ENCODE measurements at places on chromosomes 2 and 18.

DNA sequence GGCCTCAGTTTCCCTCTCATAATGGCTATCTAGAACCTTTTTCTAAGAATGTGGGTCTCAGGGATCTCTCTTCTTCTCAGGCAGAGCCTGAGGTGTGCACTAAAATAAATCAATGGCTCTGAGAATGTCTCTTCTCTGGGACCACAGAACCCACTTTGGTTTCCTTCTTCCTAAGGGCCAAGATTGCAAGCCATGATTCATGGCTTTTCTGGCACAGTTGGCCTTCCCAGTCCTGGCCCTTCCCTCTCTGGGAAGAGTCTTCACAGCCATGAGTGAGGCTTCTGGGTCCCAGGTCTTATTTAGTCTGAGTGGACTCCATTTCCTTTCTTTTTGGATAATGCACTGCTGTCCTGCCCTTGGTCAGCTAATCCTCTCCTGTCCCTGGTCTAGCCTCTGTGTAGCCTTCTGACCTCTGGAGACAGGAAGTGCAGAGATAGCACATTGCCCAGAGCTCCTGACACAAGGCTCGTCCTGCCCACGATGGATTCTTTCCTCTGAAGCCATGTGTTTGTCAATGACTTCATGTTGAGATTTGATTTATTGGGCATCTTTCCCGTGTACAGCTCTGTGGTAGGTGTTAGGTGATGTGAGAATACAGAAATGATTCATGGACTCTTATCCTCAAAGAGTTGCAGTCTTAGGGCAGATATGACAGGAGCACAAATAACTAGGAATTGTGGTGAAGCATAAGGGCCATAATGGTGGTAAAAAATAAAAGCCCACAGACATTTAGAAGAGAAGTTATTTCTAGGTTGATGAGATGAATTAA lies 245.0 kb downstream of the CLIP4 start:
- DNase-seq: no peak

- no peak for DNase-seq
Measured at GRCh38 chr2:55786280-55786679, 92.6 kb upstream of the PNPT1 start.

DNA sequence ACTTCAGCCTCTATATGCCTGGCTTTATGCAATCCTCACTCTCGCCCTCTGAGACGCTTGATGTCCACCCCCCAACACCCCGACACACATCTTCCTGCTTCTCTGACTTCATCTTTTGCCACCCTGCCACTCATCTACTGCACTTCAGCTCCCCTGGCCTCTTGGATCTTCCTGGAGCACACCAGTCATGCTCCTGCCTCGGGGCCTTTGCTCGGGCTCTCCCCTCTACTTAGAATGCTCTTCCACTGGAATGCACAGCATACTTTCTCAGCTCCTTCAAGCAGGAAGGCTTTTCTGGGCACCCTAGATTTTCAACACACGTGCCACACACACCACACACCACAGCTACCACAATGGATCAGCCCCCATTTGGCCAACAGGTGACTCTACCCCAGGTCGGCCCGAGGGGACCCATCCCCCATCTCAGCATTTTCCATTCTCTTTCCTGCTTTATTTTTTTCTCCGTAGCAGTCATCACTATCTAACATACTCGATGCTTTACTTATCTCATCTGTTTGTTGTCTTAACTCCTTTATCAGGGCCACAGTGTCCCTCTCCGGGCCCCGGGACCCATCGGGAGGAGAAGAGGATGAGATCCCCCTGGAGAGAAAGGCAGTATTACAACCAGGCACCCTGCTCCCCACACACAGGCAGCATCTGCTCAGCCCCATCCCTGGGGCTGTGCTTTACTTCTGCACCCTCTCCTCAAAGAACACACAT lies 2.3 kb downstream of the RUFY4 start:
- DNase-seq: no peak

GRCh38 chr2:101486258-101486701 lies 11.4 kb upstream of the RFX8 start:
- DNase-seq: no peak

DNA sequence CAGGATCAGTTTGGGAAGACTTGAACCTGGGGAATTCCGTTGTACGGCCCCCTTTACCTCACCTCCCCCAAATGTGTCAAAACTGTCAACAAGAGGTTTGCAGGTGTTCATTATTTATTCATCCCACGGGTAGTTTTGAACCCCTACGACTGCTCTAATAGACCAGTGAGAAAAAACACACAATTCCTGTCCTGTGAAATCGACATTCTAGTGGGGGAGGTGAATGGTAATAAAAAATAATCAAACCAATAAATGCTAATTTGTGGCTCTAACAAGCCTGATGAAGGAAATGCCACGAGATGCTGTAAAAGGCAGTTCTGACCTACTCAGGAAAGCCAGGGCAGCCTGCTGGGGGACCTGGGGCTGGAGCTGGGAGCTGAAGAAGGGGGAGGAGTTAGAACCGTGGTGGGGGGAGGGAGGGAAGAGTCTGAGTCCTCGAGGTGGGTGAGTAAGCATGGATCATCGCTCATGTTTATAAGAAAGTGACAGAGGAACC lies 463 bp upstream of the DNAJB2 start:
- DNase-seq: no peak

- DNase-seq: no peak
Measured at GRCh38 chr2:67835266-67835665, 227.5 kb downstream of the C1D start.

- DNase-seq: no peak
Measured at GRCh38 chr2:111037128-111037527, 83.6 kb upstream of the BCL2L11 start.

DNA sequence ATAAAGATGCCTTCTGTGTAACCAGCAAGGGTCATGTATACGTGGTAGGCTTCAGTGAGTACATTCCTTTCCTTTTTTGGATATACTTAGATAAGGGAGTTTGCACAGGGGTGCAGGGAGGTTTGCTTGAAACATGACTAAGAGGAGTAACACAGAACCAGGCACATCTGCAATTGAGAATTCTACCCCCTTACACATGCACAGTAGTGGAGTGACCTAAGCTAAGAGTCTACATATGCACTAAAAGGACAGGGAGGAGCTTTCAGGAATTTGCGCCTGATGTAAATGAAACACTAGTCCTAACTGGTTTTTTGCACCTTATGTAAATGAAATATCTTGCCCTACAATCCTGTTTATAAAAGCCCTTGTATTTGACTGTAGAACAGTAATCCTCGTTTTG lies 194.8 kb upstream of the NABP1 start:
- DNase-seq: no peak
